Pulmonary artery endothelial cell (primary cell): ENCODE measurements at places on chromosomes 16 and 17. TPM values are rescaled to one million over a fixed set of nuclear protein-coding genes. Genes with fewer than 3 reads are reported as not detected.

GRCh38 chr17:37019741-37020129 is 71.0 kb downstream of the AATF start:
- DNase-seq, result no peak

DNA sequence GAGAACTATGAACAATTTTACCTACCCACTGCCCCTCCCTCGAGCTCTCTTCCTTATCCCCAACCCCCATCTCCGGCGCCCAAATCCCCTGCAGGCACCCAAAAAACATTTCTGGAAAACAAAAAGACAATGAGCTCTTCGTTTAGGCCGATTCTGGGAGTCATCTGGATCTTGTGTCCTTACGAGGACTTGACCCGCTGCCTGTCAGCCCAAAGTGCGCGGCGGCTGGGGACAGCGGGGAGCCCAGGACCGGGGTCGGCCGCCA is 524 bp downstream of the STRADA start:
- DNase-seq, result no peak

GRCh38 chr16:64532691-64533090 is 589.2 kb downstream of the CDH11 start:
- DNase-seq, result no peak

- no peak for DNase-seq
Observed at GRCh38 chr16:65049679-65050078, 72.2 kb downstream of the CDH11 start.

GRCh38 chr17:20927308-20927977 is 115.4 kb downstream of the USP22 start:
- no peak for DNase-seq

LRRC37A3 gene
- 3.0 and 4.0 TPM in 2 replicates for total RNA-seq

GRCh38 chr17:29347831-29348629 is 42.1 kb upstream of the TAOK1 start:
- no peak for DNase-seq

DNA sequence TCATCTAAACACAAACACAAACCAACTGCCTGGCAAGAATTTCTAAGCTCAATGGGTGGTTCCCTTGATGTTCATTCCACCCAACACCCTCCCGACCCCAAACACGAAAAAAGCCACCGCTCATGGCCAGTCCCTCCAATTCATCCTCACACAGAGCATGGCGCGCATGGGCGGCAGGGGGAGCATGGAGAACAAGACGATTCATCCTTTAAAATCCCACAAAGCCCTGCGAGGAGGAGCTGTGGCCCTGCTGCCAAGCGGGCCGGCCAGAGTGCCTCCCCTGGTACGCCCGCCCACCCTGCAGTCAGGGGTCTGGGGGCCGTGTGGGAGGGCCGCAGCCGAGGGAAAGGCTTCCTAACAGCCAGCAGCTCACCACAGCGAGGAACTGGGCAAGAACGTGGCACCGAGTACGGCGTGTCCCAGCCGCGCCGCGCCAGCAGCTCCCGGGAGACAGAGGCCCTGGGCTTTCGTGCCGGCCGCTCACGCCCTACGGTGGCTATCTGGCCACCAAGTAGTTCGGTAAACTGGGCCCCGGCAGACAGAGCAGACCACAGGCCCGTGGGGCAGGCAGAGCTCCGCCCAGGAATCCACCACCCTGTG is 60.9 kb downstream of the KLHDC4 start:
- no peak for DNase-seq

DNA sequence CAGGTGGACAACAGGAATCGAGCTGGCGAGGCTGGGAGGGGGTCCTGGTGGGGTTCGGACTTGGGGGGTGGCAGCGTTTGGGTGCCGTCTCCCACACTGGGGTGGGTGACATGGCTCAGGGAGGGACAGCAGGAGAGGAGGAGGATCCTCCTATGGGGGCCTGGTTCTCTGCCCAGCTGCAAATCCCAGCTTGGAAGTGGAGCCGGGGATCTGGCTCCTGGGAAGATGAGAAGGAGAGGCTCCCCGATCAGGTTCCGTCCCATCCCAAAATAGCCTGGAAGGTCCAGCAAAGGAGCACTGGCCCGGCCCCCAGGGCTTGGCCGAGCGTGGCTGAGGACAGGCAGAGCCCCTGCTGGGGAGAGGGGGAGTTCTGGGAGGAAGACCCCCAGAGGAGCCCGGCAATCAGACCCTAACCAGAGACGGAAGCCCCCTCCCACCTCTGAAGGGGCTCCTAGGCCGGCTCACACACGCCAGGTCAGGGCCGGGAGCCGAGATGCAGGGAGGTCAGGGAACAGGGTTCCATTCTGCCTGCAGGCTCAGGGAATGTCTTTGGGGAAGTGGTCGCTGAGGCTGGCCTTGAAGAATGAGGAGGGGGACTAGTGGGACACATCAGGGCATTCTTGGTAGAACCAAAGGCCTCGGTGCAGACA is 143.7 kb downstream of the ENGASE start:
- DNase-seq, result no peak

POLG2 gene
- 6.3 and 11.4 TPM in 2 replicates for total RNA-seq

DNA sequence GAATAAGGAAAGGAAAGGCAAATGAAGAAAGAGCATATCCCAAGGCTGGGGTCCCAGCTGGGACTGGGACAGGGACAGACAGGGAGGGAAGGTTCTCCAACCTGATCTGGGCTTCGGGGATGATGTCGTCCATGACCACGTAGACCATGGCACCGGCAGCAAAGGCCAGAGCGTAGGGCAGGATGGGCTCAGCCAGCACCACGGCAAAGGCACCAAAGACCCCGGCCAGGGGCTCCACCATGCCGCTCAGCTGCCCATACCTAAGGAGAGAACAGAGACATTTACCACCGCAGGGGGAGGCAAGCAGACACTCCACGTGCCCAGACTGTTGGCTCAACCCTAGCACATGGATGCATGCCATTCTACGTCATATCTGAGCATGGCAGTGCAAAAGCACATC is 443.8 kb downstream of the SLC39A11 start:
- no peak for DNase-seq

DNA sequence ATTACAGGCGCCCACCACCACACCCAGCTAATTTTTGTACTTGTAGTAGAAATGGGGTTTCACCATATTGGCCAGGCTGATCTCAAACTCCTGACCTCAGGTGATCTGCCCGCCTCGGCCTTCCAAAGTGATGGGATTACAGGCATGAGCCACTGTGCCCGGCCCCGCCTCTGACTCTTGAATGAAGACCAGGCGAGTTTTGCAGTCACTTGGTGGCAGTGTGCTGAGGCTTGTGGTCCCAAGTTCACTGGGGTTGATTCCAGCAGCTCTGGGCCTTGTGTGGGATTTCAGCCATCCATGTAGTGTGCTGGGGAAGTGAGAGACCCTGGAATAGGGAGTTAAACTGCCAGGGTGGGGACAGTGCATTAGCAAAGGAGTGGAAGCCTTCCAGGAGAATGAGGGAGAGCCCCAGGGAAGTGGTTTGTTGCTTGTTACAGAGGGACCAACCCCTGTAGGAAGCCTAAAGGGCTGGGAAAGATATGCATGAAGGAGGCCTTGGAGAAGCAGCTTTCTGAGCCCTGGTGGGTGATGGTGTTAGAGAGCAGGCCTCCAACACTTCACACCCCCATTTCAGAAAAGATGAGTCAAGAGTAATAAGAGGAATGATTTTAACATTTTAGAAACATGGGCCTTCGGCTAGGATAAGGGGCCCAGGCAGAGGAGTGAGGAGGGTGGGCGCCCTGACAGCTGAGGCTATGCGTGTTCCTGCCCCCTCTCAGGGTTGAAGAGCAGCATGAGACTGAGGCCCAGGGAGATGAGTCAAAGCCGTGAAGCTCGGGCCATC is 14.5 kb downstream of the PSKH1 start:
- DNase-seq, result no peak

- DNase-seq, result no peak
Observed at GRCh38 chr17:60960398-60961065, 282.9 kb downstream of the BCAS3 start.

DNA sequence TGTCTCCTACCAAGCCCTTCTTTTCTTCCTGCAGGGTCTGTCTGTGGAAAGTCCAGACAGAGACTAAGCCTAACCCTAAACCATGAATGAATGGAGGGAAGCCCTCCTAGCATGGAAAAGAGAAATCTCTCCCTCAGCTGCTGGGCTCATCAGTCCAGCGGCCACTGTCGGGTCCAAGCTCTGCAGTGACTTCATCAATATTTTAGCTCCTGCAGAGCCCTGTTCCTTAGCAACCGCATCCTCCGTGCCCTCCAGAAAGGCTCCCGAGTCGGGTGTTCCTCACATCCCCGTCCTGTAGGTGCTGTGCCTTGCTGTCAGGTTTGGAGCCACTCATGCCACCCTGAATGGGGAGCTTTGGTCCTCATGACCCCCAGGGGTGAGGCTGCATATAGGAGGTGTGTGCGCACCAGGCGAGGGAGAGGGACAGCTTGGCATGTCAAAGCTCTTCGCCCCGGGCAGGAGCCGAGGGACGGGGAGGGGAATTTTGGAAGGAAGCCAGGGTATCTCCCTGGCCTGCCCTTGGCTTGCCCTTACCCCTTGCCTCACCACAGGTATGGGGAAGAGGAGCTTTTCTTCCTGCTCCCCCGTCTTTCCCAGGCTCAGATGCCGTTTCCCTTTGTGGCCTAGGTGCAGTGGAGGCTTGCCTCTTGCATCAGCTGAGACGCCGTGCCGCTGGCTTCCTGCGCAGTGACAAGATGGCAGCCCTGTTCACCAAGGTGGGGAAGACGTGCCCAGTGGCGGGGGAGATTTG is 23.9 kb downstream of the SGSM2 start:
- no peak for DNase-seq

- DNase-seq, result no peak
Observed at GRCh38 chr17:49509588-49509917, 14.5 kb downstream of the NGFR start.

CES3 gene
- total RNA-seq, result not detected in 2 replicates

NME3 gene
- total RNA-seq, result 53.0 and 58.7 TPM in 2 replicates
